ENCODE measurements at places on chromosomes 7 and 10.

DNA sequence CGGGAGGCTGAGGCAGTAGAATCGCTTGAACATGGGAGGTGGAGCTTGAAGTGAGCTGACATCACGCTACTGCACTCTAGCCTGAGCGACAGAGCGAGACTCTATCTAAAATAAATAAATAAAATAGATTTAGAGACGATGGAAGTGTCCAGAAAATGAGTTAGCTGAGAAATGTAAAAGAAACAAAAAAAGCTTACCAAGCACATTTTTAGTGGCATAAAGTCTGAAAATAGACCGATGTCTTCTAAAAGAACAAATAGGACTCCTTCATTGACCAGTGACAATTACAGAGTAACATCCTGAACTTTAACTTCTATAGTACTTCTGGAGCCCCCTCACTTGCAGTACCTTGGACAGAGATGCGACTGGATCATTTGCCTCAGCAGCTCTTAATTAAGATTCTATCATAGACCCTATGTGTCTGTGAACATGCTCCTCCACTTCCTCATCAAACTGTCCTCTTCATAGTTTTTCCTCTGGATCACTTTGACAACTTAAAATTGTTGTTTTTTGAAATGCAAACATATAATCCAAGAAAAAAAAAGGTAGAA is 25.2 kb upstream of the SRPK2 start:
- DNase-seq, result no peak

DNA sequence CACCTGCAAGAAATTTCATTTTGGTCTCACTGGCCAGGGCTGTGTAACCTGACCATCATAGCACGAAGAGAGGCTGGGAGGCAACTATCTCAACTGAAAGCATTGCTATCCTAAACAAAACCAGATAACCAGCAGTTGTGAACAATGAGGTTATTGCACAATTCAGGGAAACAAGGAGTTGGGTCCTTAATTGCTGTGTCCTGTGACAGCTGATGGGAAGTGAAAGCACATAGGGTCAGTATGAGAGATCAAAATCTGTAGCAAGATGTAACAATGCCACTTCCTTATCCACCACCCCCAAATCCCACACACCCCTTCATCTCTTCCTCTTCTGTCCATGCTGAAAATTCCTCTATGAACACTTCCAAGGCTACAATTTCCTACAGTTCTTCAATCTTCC is 80.2 kb downstream of the HTR7 start:
- no peak for DNase-seq

DNA sequence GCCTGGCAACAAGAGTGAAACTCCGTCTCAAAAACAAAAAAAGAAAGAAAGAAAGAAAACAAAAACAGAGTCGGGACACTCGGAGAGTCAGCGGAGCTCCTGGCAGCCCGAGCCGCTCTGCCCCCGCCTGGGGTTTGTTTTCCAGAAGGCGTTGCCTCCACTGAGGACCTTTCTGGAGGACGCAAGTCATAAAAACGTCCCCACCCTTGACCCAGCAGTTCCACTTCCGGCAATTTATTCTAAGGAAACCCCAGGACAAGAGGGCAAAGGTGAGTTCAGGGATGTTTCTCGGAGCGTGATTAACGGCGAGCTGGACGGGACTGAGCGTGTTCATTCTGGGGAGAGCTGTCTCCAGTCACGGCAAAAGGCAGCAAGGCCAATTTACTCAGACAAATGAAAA is 27.0 kb upstream of the SUN1 start:
- DNase-seq, result no peak

DNA sequence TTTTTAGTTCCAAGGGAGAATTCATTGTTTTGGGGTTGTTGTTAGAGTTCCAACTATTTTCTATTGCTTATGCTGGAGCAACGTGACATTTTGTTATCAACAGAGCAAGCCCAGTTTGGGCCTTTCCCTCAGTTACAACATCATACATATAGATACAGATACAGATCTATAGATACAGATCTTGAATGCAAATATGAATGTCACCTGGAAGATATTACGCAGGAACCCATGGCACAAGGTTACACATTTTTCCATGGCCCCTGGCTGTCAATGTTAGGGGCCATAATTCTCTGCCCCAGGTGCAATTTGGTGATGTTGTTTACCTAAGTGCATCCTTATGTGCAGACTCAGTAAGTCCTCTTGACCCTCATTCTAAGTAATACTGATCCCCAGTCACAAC is 3.6 kb upstream of the PODXL start:
- DNase-seq, result no peak

- DNase-seq, result no peak
Observed at GRCh38 chr10:35195361-35196306, 69.0 kb downstream of the CREM start.

- DNase-seq, result no peak
Observed at GRCh38 chr7:2544541-2545188, 10.7 kb downstream of the BRAT1 start.

DNA sequence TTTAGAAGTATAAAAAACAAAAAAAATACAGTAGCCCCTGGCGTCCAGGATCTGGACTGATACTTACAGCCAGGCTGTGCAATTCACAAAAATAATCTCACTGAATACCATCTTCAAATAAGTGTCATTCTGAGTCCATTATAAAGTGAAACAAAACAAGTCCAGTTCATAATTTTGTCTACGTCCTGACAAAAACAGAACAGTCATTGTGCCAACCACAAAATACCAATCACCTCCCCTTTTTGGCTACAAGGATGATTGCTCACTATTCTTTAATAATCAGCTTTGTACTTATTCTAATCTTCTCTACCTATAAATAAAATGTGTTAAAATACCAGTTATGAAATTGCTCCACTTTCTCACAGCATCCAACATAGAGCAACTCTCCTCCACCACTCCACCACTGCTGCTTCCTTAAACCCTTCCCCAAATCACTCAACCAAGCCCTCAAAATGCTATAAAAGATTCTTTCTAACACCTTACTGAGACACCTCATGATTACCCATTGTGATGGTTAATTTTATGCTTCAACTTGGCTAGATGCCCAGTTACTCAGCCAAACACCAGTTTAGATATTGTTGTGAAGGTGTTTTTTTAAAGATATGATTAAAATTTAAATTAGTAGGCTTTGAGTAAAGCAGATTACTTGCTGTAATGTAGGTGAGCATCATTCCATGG is 479.8 kb upstream of the SEMA3A start:
- DNase-seq, result no peak

DNA sequence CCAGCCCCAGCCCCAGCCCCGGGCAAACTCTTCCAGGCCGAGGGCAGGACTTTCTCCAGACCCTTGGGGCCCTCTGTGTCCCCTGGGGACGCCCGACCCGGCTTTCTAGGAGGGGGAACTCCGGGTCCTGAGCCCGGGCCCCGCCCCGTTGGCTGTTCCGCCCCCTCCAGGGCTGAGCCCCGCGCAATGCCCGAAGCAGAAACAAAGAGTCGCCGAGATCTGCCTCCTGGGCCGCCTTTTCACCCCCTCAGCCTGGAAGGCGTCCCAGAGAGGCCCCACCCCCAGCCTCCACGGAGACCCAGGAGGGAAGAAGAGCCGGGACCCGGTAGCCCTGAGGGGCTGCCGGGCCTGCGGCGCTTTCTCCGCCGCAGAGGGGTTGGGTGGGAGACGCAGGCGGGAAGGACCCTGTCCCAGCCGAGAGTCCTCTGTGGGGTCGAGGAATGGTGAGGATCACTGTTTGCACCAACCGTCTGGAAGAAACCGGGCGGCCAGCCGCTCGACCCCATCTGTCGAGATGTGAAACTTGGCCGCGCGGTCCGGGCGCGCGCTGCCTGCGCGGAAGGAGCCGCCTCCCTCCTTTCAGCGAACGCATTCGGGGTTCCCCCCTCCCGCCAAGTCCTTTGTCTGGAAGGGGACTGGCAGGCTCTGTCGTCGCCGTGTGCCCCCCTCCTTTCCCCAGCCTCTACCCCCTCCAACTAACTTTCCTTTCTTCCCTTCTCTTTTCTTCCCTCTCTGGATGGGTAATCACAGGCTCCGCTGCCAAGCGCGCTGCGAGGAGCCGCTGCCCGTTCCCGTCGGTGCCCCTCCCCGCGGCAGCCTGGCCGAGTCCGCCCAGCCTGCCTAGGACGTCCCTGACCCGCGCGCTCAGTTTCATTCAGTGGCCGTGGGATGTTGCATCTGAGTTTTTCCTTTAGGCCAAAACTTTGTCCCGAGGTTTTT is 10.2 kb downstream of the EN2 start:
- no peak for DNase-seq

- no peak for DNase-seq
Observed at GRCh38 chr7:117124591-117125220, 171.4 kb downstream of the ST7 start.

DNA sequence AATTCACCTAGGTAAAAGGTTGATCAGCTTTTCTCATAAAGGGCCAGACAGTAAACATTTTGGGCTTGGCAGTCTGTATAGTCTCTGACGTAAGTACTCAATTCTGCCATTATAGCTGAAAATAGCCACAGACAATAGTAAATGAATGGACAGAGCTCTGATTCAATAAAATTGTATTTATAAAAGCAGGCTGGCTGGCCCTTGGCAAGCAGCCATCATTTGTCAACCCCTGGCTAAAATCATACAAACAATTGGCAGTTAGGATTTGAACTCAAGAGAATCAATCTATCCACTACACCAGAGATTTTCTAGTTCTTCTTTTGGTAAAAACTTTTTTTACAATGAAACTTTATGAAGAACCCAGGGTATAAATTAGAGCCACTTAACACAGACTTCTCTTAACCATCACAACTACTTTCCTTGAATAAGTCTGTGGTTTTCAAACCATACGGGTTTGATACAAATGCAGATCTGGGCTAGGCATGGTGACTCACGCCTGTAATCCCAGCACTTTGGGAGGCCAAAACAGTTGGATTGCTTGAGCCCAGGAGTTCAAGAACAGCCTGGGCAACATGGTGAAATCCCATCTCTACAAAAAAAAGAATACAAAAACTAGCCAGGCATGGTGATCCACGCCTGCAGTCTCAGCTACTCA is 124.5 kb downstream of the SLC16A9 start:
- DNase-seq, result peak; percentile 30

DNA sequence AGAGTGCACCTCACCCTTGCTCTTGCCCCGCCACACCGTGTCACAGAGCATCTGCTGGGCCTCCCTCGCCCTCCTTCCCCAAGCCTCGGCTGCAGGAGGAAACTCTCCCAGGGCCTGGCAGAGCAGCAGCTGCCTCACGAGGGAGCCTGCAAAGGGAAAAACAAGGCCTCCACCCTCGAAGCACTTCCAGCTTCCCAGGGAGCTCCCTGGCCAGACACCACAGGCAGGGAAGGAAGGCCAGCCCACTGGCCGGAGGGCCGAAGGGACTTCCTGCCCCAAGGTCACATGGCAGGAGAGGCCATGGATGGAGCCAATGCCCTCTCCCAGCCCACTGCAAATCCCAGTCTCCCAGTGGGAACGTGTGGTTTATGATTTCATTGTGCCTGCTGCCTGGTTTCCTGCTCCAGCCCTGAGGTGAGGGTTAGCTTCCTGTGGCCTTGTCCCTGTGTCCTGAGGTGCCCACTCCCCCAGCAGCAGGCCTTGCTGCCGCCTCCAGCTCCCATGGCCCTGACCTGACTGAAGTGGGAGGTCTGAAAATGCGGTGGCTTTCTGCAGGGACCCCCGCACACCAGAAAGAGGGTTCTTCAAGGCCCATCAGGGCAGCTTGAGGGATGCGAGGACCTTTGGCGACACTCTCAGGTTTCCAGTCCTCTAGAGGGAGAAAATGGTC is 100.5 kb upstream of the PPIF start:
- DNase-seq, result peak; percentile 78

DNA sequence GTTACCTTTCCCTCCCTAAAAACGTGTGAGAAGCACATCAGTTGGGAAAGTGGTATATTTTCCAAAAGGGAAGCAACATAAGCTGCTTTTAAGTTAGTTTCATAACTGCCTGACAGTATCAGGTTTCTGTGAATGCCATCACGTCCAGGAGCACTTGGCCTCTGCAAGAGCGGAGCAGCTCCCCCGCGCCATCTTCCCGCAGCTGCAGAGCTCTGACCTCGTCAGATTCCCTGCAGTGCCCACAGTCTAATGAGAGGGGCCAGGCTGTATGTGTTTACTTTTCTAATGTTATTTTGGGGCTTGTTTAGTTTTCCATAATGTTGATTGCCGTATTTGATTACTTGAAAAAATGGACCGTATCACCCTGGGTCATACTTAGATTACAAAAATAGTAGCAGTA is 74.2 kb downstream of the MGMT start:
- no peak for DNase-seq

GRCh38 chr7:44280636-44280992 is 44.8 kb downstream of the CAMK2B start:
- no peak for DNase-seq

DNA sequence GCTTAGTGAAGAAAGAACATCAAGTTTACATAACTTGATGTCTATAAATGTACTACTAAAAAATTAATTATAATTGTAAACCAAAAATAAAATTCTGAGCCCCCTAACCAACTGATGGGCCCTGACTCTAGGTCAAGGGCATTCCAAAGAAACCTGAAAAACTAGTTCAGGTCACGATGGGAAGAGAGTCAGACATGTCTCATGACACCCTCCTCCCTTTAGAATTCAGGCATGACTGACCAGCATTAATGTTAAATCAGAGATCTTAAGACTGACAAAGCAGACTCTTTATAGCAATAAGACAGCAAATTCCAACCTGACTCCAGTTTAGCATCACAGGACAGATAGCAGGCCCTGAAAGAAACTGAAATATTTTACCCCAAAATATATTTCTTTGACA is 21.6 kb upstream of the OTUD1 start:
- DNase-seq, result no peak

DNA sequence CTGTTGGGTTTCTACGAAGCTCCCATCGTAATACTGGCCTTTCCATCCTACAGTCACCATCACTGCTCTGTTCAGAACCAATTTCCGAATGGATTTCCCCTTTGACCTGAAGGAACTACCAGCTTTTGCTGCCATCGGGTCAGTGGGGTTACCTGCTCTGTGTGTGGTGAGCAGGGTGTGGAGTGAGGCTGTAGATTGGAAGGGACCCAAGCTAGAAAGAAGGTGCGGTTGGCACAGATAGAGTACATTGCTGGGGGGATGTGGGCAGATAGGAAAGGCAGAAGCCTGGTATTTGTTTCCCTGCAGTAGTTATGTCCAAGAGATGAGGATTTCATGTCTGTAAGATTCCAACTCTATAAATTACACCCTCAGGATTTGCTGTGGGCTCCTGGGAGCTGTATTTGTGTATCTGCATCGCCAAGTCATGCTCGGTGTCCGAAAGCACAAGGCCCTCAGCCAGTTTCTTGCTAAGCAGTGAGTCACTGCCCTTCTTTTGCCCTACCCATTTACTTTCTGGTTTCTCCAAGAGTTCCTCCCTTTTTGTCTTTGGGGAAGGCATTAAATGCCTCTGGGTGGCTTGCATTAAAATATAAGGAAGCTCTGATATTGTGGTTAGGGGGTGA is 15.4 kb downstream of the CLCN1 start:
- no peak for DNase-seq

GRCh38 chr10:110613341-110613995 is 30.7 kb upstream of the RBM20 start:
- no peak for DNase-seq

- no peak for DNase-seq
Observed at GRCh38 chr7:8260871-8261694, 884 bp downstream of the ICA1 start.

- no peak for DNase-seq
Observed at GRCh38 chr7:2719007-2719406, 31.0 kb downstream of the AMZ1 start.

- no peak for DNase-seq
Observed at GRCh38 chr10:43774234-43774769, 125.6 kb upstream of the ZNF32 start.

Data from hypothalamus (tissue), 51 donors.